GM23248 (cell line): ENCODE measurements at places on chromosomes 1 and 21.

GRCh38 chr1:161402446-161402845 lies 34.8 kb upstream of the CFAP126 start:
- DNase-seq, result peak; percentile 25

DNA sequence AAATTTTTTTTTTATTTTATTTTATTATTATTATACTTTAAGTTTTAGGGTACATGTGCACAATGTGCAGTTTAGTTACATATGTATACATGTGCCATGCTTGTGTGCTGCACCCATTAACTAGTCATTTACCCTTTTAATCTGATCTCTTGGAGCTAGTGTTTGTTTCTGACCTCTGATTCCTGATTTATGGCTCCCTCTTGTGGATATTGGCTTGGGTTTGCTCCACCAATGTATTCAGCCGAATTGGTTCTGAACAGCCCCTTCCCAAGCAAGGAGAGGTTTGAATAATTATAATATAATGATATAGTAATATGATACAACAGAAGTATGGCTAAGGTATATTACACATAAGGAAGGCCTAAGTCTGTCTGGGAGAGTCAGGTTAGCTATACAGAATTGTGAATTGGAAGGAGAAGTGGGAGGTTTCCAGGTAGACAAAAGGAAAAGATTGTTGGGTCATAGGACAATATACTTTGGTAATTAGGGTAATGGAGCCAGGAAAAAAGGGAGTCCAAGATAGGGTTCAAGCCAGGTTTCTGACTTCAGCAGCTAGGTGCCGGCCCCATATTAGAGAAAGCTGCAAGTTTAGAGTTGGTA lies 53.1 kb upstream of the HMCN1 start:
- peak; percentile 56 for DNase-seq

- DNase-seq, result peak; percentile 77
Measured at GRCh38 chr21:45019076-45019886, 55.1 kb upstream of the ADARB1 start.

DNA sequence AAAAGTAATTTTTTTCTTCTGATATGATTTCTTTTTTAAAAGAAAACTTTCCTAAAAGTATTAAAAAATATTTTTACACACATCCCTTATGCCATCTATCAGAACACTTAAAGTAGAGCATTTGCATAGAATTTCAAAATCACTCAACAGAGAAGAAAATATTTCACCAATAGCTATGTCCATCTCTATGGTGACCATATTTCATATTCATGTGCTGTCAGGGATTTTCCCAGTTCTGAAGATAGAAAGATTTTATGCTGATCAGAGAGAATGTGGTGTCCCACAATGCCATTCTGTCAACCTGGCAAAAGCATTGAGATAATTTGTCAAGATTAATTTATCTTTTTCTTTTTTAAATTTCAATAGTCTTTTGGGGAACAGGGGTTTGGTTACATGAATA lies 87.0 kb downstream of the C4BPA start:
- DNase-seq, result no peak

DNA sequence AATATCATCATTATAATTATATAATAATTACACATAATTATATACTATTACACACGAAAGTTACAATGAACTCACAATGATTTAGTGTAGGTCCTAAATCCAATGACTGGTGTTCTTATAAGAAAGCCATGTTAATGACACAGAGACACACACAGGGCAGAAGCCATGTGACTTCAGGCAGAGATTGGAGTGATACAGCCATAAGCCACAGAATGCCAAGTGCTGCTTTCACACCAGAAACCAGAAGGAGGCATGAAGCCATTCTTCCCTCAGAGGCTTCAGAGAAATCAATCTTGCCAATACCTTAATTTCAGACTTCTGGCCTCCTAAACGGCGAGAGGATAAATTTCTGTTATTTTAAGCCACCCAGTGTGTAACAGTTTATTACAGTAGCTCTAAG lies 147.4 kb upstream of the KRTAP19-8 start:
- no peak for DNase-seq

- no peak for DNase-seq
Measured at GRCh38 chr1:230231774-230232145, 164.7 kb downstream of the GALNT2 start.
